ENCODE measurements at places on chromosomes 1 and 21.
A peak's percentile ranks its signal among the peaks of the same experiment; 100 is the strongest.

DNA sequence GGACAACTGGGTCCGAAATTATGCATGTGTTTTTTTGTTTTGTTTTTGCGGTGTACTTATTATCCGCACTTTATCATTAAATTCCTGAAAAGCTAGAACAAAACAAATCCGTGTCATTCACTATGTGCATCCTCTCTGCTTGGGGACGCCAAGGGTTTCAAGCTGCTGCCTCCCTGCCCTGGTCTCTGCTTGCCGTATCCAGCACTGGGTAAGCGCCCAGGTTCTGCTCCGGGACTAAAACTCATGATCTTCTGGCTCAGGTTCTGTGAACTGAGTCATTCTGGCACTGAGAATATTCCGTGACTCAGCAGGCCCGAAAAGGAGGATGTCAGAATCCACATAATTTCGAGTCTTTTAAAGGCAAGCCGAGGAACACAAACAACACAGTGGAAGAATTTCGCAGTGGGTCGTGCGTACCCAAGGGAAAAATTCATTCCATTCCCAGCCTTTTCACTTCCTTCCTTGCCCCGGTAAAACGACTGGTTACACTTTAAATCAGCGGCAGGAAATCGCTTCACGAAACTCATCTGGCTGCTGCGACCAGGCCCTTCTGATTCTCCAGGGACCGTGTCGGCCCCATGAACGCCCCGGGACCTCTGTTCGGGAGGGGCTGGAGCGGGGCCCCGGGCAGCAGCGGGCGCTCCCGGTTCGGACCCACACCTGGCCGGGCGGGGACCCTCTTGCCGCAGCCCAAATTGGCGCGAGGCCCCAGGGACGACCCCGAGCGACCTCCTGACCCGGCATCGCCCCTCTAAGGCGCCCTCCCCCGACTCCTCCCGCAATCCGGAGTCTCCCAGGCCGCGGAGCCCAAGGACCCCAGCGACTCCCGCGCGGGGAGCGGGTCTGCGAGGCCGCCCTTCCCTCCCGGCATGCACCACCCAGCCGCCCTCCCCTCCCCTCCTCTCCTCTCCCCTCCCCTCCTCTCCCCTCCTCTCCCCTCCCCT, 746 bp upstream of the LAMC1 start:
- DNase-seq, result no peak

DNA sequence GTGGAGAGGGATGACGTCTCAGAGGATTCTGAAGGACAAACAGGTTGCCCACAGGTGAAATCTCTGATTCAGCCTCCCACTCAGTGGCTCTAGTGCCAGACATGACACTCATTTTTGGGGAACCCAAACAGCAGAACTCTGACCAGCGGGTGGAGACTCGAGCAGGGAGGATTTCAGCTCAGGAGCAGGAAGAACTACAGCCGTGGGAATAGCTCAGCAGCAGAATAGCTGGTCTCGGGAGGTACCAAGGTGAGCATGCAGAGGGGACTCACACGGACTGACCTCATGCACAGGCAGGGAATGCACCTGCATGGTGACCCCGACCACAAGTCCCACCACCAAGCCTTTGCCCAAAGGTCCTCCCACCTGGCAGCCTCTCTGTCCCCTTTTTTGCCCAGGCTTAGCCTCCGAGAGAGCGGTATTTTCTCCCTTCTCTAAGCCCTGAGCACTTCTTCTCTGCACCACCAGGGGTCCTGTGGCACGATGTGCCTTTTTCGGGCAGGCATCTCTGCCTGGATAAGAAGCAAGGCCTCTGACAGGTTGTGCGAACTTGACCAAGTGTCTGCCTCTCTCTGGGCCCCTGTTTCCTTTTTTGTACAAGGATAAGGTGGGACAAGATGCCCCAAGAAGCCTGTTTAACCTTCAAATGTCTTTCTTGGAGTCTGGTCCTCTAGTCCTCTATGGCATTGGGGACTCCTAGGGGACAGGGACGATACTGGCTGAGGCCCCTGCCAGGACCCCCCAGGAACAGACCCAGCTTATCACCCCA, 8.8 kb upstream of the FGR start:
- DNase-seq, result peak; percentile 74

- no peak for DNase-seq
Measured at GRCh38 chr1:47727697-47728085, 269.5 kb downstream of the TRABD2B start.

- DNase-seq, result no peak
Measured at GRCh38 chr1:69459244-69459643, 108.5 kb upstream of the LRRC7 start.

DNA sequence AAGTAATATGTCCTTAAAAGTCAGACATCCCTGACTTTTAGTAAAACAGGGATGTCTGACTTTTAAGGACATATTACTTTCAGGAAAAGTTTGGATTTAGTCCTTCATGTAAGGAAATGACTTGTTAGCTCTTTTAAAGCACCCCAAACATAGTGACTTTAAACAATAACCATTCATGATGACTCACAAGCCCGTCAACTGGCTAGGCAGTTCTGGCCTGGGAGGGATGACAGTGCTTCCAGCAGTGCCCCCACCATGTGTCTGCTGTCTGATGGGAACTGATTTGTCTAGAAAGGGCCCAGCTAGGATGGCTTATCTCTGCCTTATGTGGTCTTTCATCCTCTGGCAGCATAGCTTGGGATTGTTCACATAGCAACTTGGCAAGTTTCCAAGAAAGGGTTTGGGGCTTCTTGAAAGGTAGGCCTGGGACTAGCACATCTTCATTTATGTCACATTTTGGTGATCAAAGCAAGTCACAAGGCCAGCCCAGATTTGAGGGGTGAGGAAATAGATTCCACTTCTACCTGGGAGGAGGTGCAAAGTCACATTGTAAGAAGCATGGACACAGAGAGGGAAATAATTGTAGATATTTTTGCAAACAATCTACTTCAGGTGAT, 143.5 kb downstream of the C1orf94 start:
- DNase-seq, result no peak

DNA sequence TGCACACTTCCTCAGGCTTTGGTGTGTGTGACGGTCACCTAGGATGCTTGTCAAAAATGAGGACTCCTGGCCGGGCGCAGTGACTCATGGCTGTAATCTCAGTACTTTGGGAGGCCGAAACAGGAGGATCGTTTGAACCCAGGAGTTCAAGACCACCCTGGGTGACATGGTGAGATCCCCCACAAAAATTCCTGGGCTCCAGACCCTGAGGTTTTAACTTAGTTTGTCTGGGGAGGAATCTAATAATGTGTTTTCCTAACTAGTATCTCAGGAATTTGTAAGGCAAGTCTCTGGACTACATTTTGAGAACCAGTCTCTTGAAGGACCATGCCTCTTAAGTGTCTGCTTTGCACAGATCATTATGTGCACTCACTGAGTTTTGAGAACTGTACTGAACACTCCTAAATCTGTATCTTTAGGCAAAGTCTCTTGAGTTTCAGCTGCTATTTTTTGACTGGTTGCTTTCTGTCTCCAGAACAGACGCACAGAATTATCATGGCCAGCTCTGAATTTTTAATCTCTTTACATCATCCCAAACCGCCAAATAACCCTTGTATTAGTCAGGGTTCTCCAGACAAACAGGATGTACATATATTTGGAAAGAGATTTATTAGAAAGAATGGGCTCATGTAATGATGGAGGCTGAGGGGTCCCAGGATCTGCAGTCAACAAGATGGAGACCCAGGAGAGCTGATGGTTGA, 45.5 kb upstream of the VANGL1 start:
- DNase-seq, result no peak

DNA sequence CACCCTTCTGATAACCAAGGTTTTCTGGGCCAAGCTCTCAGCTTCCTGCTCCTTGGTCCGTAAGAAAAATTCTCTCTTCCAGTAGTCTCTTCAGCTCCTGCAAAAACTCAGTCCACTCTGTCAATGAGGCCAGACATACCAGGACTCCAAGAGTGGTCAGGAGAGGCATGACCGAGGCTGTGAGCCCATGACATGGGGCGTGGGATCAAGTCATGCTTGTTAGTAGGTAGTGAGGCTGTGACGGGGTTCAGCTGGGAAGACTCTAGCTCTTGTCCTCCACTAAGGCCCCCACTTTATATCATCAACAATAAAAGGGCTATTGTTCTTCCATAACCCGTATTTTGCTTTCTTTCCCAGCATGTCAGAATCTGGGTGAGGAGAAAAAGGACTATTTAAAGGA, 10.1 kb upstream of the HCRTR1 start:
- no peak for DNase-seq

DNA sequence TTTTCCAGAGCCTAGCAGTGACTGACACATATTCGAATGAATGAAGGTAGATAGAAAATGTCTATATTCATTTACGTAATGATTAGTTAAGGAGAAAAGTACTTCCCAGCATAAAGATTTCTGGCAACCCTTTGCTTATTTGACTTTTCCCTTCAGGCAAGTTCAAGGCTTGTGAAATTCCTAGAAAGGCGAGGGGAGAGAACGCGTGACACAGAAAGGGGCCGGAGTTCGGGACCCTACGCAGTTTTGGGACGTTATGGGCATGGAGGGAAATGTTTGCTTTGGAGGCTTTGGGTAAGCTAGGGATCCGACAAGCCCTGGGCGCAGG, 472 bp upstream of the USP25 start:
- no peak for DNase-seq

GRCh38 chr1:234979296-234980279, 149.0 kb downstream of the TOMM20 start:
- DNase-seq, result no peak

GRCh38 chr21:14526836-14527695, 19.0 kb downstream of the SAMSN1 start:
- peak; percentile 29 for DNase-seq

GRCh38 chr1:200243042-200243437, 166.8 kb downstream of the ZNF281 start:
- DNase-seq, result no peak

DNA sequence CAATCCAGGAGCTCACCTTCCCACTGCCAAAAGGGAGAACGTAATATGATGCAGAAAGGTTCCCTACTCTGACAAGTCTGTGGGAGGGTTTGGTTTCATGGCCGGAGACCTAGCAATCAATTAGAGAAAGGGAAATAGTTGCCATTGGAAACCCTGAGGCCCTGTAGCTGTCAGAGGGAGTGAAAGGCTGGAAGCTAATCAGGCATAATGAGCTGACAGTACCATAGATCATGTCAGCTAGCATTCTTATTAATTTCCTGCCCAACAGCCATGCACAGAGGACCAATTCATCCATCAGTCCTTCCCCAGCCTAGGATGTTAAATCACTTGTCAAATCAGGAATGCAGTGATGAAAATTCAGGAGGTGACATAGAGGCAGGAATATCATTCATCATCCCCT, 527.3 kb downstream of the PLPP3 start:
- no peak for DNase-seq

GRCh38 chr1:35834218-35834617, 26.4 kb downstream of the AGO4 start:
- no peak for DNase-seq

- DNase-seq, result no peak
Measured at GRCh38 chr1:74223453-74223852, 11.7 kb upstream of the TNNI3K start.

- peak; percentile 47 for DNase-seq
Measured at GRCh38 chr1:244450597-244451538, 841 bp downstream of the ADSS2 start.

GRCh38 chr1:187415065-187415464, 586.3 kb downstream of the PLA2G4A start:
- no peak for DNase-seq

DNA sequence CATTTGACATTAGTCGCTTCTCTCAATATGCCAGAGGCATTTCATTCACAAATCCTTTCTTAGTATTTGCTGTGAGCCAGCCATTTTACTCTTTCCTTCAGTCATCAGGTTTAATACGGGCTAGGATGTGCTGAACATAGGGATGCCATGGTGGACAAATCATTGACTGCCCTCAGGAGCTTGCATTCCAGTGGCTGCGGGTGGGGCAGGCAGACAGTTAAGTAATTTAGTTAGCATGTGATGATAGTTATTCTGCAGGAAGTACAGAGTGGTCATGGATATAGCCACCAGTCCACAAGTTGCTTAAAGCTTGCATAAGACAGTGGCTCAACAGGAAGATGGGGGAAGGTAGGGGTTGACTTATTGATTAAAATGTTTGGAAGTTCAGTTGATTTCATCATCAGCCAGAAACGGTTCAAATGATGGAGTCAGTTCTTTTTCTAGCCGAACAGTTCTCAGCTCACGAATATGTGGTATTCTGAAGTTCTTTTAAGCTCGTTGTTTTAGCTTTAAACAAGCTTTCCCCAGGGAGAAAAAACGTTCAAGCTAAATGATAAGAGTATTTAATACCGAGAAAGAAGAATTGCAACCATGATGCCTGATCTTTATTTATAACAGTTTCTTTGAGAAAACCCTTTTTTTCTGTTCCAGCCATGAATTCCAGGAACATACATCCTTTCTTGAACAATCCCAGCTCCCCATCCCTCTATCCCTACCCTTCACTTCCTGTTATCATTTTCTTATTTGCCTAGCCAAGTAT, 1.4 kb downstream of the SLC22A15 start:
- no peak for DNase-seq

DNA sequence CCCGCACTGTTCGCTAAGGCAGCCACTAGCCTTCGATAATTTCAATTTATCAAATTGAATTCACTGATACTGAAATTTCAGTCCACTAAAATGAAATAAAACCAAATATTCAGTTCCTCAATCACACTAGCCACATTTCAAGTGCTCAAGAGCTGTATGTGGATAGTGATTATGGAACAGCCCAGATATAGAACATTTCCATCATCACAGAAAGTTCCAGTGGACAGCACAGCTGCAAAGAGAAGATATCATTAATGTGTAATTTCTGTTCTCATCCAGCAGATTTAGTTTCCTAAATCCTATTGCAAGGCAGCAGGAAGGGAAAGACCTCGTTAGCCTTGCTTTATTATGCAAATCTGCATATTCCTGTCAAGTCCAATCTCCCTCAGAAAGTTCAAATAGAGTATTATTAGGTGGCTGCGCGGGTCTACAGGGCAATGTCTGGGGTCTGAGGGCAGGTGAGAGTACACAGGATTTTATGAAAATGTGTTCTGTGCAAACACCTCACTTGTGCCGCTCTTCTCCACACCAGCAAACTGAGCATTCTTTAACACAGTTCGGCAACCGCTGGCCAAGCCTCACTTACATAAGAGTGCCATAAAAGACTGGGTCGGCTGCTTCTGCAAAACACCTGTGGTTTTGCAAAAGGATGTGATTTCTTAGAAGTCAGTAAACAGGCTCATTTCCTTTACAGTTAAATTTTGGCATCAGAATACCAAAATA, 22.4 kb downstream of the CAPZB start:
- no peak for DNase-seq

- peak; percentile 87 for DNase-seq
Measured at GRCh38 chr1:192550922-192551534, 24.5 kb upstream of the RGS1 start.

GRCh38 chr1:234862944-234863515, 253.1 kb upstream of the IRF2BP2 start:
- DNase-seq, result no peak

DNA sequence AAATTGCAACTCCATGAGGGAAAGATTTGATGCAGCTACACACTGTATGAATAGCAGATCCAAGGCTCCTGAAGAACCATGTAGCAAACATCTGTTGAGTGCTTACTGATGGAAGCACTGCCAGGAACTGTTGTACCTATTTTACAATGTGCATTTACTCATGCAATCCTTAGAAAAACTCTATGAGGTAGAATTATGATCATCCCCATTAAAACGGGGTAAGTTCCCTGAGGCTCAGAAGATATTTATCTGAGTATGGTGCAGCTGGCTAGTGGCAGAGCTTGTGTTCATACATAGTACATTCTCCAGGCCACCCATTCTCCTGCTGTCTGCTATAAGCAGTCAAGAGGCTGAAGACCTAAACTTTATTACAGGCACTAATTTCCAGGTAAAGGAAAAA, 54.4 kb upstream of the C8B start:
- DNase-seq, result no peak
